ENCODE measurements at places on chromosomes 6 and 20.

- DNase-seq, result no peak
Observed at GRCh38 chr6:145112711-145113148, 622.6 kb downstream of the EPM2A start.

DNA sequence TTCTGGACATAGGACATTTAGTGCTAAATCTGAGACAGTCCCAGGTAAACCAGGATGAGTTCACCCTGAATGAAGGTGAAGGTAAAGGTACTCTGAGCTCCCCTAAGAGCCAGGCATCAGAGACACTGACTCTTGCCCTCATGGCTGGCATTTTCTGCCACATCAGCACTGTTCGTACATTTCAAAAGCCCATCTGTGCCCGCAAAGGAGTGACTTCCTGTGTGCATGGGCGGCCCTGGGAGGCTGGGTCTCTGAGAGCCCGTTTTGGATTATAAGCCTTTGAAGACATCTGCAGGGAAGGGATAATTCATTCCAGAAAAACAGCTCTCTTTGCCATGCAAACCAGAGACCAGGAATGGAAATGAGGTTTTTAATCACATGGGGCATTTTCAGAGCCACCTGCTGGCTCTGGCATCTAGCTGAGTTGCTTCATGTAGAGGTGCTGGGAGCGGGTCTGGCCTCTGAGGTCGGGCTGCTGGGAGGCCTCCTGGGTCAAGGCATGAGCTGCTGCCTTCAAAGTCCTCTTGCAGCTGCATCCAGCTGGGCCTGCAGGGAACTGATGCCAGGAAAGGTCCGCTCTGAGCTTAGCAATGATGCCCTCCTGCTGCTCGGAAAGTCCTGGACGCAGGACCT, 348.3 kb downstream of the DHX35 start:
- no peak for DNase-seq

DNA sequence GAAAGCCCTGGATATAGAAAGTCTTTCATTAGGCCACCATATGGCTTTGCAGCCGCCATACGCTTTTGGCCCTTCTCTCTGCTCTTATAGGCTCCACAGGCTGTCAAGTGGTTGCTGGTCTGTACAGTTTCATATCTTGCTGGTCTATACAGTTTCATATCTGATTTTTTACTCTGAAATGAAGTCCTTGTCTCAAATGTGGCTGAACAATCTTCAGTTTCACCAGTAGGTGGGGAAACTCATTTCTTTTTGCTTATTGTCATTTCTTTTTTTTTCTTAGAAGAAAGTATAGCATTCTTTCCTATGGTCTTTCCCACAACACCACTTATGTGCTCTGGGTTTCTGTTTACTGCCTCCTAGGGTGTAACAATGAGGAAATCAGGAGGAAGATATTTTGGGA, 771.4 kb upstream of the MMS22L start:
- peak; percentile 1 for DNase-seq

DNA sequence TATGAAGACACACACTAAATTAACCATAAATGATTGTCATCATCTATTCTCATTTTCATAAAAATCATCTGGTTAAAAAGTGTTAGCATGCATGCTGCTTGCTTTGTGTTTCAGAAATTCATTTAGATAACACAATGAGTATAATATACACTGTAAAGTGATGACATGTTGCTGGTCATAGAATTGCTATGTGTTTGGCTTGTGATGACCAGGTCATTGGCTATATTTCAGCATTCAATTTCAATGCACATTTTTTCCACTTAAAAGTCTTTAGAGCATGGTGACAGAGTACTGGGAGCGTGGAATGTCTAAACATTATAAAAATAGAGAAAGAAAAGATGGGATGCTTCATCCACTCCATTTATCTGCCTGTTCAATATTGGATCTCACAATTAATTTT, 1291.1 kb upstream of the MAP3K7 start:
- DNase-seq, result no peak

DNA sequence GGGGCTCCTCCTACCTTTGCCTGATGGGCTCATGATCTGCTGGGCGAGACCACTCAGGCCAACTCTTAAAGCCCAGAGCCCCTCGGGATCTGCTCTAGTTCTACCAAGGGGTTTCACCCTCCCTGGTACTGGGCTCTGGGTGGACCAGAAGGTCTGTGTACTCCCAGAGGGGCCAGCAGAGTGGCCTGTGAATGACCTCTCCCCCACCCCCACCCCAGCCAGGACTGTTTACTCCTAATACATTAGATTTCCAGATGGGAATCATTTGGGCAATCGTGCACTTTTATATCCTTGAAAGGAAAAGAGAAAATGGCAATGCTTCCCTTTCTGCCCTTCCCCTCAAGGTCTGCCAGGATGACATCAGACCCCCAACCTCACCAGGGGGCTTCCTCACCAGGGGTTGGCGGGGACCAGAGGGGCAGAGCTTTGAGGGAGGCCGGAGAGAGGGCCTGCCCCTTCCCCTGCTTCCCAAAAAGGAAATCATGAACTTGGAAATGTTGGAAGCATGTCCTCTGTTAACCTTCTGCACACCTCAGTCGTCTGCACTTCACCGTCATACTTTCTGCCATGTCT, 37.1 kb upstream of the PMEPA1 start:
- DNase-seq, result no peak

DNA sequence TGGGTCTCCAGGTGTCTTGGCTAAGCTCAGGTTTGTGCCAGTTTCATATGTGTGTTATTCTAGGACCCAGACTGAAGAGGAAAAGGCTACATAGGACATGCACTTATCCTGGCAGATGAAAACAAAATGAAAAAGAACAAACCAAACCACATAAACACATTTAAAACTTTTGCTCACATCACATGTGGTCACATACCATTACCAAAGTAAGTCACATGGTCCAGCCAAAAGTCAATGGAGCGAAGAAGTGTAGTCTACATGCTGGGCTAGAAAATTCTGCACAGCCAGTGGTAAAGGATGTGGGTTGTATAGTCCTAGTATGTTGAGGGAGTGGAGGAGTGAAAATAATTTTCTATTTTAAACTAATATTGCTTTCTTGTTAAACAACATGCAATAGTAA, 437.5 kb downstream of the BTBD3 start:
- DNase-seq, result no peak

Measured in activated CD4-positive, alpha-beta T cell treated with anti-CD3 and anti-CD28 coated beads, Interleukin-2, Interleukin-6, amounts not matched to agents 100 ng/mL and 50 ng/mL, durations not matched to agents 16 hours and 8 hours (primary cell).